Activated CD4-positive, alpha-beta T cell treated with anti-CD3 and anti-CD28 coated beads, Interleukin-2, amount 10 ng/mL, durations not matched to agents 7 days and 5 days (primary cell): ENCODE measurements at places on chromosomes 3 and 15. TPM values are rescaled to one million over a fixed set of nuclear protein-coding genes. Genes with fewer than 3 reads are reported as not detected.

The MEX3B gene
- total RNA-seq: 0.99 TPM

The LINGO1 gene
- not detected for total RNA-seq

The TRIM69 gene
- total RNA-seq: 67.9 TPM

The CHRM5 gene
- total RNA-seq: not detected

The SCAMP2 gene
- 128 TPM for total RNA-seq

The OCA2 gene
- total RNA-seq: not detected

The PARP15 gene
- 39.8 TPM for total RNA-seq

The DAPK2 gene
- total RNA-seq: 0.83 TPM

The GABRG3 gene
- total RNA-seq: not detected

The IMPG2 gene
- 0.37 TPM for total RNA-seq

The ZBTB38 gene
- total RNA-seq: 26.1 TPM

The CSK gene
- total RNA-seq: 348 TPM

The TTBK2 gene
- total RNA-seq: 12.1 TPM

The IL20RB gene
- 1.6 TPM for total RNA-seq

The ATP10A gene
- 57.9 TPM for total RNA-seq

The TM4SF4 gene
- total RNA-seq: not detected

The GRIP2 gene
- 0.45 TPM for total RNA-seq

The DYNLT2B gene
- total RNA-seq: 20.3 TPM

The PLA1A gene
- total RNA-seq: not detected

The CGGBP1 gene
- 128 TPM for total RNA-seq

The DPPA2 gene
- not detected for total RNA-seq

The TMEM40 gene
- total RNA-seq: not detected

The A4GNT gene
- not detected for total RNA-seq

The RGMA gene
- 0.15 TPM for total RNA-seq

The POPDC2 gene
- total RNA-seq: 1.7 TPM

The PTPRG gene
- not detected for total RNA-seq

The KPNA1 gene
- 53.3 TPM for total RNA-seq

The HRG gene
- not detected for total RNA-seq

The ZDHHC19 gene
- not detected for total RNA-seq

The CPEB1 gene
- total RNA-seq: not detected

The P2RY12 gene
- total RNA-seq: not detected

The EIF1B gene
- 37.5 TPM for total RNA-seq

The MB21D2 gene
- total RNA-seq: 6.6 TPM

The CCDC54 gene
- not detected for total RNA-seq

The FSTL1 gene
- 0.35 TPM for total RNA-seq

The SRGAP3 gene
- total RNA-seq: 3.2 TPM

The PP2D1 gene
- not detected for total RNA-seq
